PC-9 (cell line): ENCODE measurements at places on chromosomes 12 and 14. TPM values are rescaled to one million over a fixed set of nuclear protein-coding genes. Genes with fewer than 3 reads are reported as not detected.
A peak's percentile ranks its signal among the peaks of the same experiment; 100 is the strongest.

GRCh38 chr12:111434680-111435338, 29.1 kb downstream of the SH2B3 start:
- no peak for DNase-seq
- no peak overlapping the region for H3K27ac ChIP-seq
- no peaks in the 10 kb centered on the region for H3K36me3 ChIP-seq
- peaks cover 34% of the 10 kb centered on the region for H3K4me1 ChIP-seq
- H3K27me3 ChIP-seq: no peaks in the 10 kb centered on the region
- H3K4me3 ChIP-seq: no peak overlapping the region

The BCL11B gene
- not detected in 2 replicates for total RNA-seq

DNA sequence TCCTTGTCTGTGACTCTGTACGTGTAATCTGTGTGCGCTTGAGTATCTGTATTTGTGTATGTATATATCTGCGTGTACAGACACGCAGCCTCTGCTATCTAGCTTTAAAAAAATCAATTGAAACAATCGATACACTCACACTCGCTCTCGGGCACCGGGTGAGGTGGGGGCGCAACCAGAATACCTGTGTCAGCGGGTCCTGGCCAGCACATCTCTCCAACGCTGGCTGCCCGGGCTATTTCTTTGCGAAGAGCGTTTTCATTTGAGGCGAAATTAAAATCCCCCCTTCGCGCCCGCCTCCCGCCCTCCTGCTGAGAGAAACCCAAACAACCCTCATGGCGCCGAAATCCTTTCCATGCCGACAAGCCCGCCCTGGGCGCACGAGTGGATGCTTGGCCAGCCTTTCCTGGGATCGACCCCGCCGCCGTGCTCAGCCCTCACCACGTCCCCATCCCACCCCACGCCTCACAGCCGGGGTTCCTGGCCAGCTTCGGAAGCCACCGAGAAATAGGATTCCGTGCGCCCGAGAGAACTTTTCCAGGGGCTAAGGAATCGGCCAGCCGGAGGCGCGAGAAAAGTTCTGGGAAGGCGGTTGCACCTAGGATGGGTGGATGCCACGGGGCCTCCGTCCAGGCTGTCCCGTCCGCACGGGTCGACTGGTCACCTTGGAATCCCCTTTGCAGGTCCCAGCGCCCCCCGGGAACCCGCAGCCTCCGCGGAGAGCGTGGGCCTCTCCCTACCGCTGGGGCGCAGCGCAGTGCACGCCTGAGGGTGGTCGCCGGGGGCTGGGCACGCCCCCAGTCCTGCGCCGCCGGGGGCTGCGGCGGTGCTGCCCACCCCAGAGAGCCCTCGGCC, 1.0 kb downstream of the ZDHHC22 start:
- no peak overlapping the region for H3K27ac ChIP-seq
- no peaks in the 10 kb centered on the region for H3K4me1 ChIP-seq
- DNase-seq: no peak
- H3K27me3 ChIP-seq: peaks cover 95% of the 10 kb centered on the region
- H3K36me3 ChIP-seq: no peaks in the 10 kb centered on the region

DNA sequence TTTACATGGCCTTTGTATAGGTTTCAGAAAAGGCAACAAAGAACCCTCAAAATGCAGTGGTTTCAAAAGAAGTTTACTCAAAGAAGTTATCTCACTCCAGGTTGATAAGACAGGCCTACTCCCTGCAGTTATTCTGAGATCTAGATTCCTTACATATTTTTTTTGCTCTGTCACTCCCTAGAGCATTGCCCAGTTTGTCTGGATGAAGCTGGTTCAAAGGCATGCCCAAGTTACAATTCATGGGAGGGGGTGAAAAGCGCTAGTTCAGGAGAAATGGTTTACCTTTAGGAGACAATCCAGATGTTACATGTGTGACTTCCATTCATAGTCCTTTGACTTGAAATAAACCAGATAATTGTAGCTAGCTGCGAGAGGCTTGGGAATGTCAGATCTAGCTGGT, 115.0 kb downstream of the TPH2 start:
- H3K4me3 ChIP-seq: no peak overlapping the region
- H3K4me1 ChIP-seq: no peaks in the 10 kb centered on the region
- H3K27ac ChIP-seq: no peak overlapping the region
- no peaks in the 10 kb centered on the region for H3K36me3 ChIP-seq
- no peak for DNase-seq
- no peaks in the 10 kb centered on the region for H3K27me3 ChIP-seq

DNA sequence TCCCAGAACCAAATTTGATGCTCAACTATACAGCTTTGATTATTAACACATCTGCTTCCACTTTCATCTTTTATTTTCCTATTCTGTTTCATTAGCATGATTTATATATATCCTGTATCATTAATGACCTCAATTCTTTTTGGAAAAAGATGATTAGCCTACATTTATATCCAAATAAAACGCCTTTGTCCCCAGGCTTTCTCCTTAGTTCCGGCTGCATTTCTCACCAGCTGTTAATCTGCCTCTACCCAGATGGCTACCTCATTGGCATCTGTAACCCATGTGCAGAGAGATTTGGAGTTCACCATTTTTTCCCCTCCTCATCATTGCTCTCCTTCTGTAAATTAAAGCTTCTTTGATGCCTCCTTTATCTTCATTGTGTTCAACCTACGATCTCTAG, 336.8 kb upstream of the RGS6 start:
- H3K4me1 ChIP-seq: peaks cover 10% of the 10 kb centered on the region; the same call in 1 of the 2 replicates
- DNase-seq: no peak
- H3K36me3 ChIP-seq: peaks cover 18% of the 10 kb centered on the region
- no peaks in the 10 kb centered on the region for H3K27me3 ChIP-seq

The EXOC3L4 gene
- total RNA-seq: 0.38 and 1.7 TPM in 2 replicates

- peak overlapping the region; percentile 85 for H3K4me3 ChIP-seq
- no peaks in the 10 kb centered on the region for H3K27me3 ChIP-seq
- DNase-seq: no peak
- peaks cover 3% of the 10 kb centered on the region; the same call in 1 of the 2 replicates for H3K36me3 ChIP-seq
- peaks cover 23% of the 10 kb centered on the region for H3K4me1 ChIP-seq
Measured at GRCh38 chr14:52790011-52790755, 1.2 kb downstream of the GNPNAT1 start.

GRCh38 chr12:119913536-119914330, 36.6 kb upstream of the CIT start:
- no peak overlapping the region for H3K27ac ChIP-seq
- no peak for DNase-seq
- no peak overlapping the region for H3K4me3 ChIP-seq
- peaks cover 12% of the 10 kb centered on the region for H3K4me1 ChIP-seq

The TMPRSS12 gene
- not detected in 2 replicates for total RNA-seq

- no peak for DNase-seq
- H3K4me3 ChIP-seq: no peak overlapping the region
Measured at GRCh38 chr14:94659256-94659655, 47.1 kb downstream of the SERPINA3 start.

DNA sequence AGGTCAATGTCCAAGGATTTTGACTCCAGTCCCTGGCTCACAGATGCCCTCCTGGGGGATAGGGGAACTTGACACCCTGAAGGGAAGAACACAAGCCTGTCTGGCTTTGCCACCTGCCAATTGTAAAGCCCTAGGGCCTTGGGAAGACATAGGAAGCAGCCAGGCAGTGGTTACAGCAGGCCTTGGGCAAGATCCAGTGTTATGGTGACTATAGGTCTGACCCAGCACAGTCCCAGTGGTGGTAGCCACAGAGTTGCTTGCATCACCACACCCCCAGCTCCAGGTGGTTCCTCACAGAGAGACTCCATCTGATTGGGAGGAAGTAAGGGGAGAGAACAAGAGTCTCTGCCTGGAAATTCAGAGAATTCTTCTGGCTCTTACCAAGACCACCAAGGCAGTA, 24.2 kb downstream of the OR6C68 start:
- no peak overlapping the region for H3K27ac ChIP-seq
- H3K27me3 ChIP-seq: no peaks in the 10 kb centered on the region
- H3K4me3 ChIP-seq: no peak overlapping the region

DNA sequence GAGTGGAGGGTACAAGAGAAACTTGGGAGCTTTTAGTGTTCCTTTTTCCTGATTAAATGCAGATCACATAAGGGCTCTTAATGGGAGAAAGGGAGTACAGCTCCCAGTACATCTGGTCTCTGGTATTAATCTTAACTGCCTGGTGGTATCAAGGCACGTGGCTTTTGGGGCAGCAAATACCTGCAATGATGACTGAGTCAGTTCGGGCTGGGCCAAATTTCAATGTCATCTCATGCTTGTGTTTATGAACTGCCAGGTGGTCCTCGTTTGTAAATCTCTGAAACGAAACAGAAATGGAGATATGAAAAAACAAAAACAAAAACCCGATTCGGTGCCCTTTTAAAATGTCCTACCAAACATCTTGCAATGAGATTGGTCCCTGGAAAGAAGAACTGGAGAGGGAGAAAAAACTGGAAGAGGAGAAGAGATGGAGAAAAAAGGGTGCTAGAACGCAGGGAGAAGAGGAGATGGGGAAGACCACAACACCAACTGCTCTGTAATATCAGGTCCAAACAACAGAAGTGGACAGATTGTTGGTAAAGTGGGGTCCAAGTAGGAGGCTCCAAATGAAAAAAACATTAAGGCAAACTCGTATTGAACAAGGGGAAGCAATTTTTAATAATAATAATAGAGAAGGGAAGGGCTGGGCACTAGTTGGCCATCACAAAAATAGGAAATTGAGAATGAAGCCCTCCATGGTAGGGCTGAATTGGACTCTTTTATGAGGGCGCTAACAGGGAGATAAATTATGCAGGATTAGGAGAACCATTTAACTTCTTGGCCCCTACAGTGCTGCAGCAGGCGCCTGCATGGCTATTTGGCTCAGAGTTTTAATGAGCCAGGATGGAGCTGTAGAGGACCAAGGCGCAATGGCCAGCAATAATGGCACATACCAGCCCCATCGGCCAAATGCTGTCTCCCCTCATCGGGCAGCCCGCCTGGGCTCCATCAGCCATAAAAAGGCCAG, 45.4 kb upstream of the NPFF start:
- H3K4me1 ChIP-seq: no peaks in the 10 kb centered on the region
- no peak overlapping the region for H3K27ac ChIP-seq
- no peak for DNase-seq
- H3K36me3 ChIP-seq: no peaks in the 10 kb centered on the region; the same call in 1 of the 2 replicates

- no peak for DNase-seq
- no peak overlapping the region for H3K4me3 ChIP-seq
- H3K27me3 ChIP-seq: no peaks in the 10 kb centered on the region
- no peaks in the 10 kb centered on the region for H3K36me3 ChIP-seq
- no peaks in the 10 kb centered on the region for H3K4me1 ChIP-seq
Measured at GRCh38 chr12:132572106-132572505, 38.3 kb downstream of the LRCOL1 start.

The TAS2R14 gene
- 1.8 and 3.3 TPM in 2 replicates for total RNA-seq

DNA sequence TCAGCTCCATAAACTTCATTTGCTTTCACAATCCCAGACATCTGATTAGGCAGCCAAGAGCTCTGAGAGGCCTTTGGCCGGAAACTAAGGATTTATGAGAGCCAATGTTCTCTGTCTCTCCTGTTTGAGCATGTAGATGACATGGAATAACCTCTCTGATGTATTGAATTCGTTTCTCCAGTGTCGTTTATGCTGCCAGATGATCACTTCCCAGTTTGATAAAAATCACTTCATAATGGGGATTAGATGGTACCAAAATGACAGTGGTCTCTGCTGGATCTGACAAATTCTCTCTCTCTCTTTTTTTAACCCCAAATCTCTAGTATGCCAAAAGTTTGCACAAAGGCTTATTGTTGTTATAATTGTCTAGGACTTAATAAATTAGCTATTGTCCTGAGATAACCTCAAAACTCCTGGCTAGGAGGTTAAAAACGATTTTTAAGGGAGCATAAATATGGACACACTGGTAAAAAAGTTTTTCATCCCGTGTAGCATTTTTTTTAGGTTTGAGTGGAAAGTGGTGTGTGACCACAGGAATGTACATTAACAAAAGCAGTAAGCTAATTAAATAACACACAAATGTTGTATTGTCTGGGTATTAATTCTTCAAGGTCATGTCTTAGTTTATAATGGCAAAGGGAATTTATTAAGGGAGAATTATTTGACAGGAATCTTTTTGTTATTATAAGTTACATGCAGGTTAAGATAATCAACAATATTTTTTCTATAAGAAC, 82.6 kb upstream of the USP44 start:
- H3K36me3 ChIP-seq: no peaks in the 10 kb centered on the region
- no peak for DNase-seq
- no peak overlapping the region for H3K4me3 ChIP-seq
- peaks cover 41% of the 10 kb centered on the region for H3K4me1 ChIP-seq

The ENDOU gene
- total RNA-seq: 0.25 and 0.39 TPM in 2 replicates

The LPAR5 gene
- total RNA-seq: 14.2 and 14.8 TPM in 2 replicates

The RNASE3 gene
- total RNA-seq: not detected in 2 replicates
